CD14-positive monocyte (primary cell): ENCODE measurements at places on chromosomes 5 and 9.

DNA sequence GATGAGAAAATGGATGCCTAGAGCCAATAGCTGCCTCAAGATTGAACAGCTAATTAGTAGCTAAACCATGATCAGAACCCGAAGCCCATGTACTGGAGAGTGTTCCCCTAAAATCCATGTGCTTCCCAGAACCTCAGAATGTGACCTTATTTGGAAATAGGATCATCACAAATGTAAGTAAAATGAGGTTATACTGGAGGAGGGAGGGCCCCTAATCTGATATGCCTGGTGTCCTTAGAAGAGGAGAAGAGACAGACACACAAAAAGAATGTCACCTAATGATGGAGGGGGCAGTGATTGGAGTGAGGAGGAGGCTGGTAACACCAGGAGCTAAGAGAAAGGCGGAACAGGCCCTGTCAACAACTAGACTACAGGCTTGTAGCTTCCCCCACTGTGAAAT lies 41.3 kb upstream of the FBP1 start:
- DNase-seq, result no peak

GRCh38 chr5:95083606-95084005 lies 201.3 kb downstream of the MCTP1 start:
- no peak for DNase-seq

- DNase-seq, result no peak
Measured at GRCh38 chr5:16736158-16736995, 119.6 kb upstream of the RETREG1 start.

DNA sequence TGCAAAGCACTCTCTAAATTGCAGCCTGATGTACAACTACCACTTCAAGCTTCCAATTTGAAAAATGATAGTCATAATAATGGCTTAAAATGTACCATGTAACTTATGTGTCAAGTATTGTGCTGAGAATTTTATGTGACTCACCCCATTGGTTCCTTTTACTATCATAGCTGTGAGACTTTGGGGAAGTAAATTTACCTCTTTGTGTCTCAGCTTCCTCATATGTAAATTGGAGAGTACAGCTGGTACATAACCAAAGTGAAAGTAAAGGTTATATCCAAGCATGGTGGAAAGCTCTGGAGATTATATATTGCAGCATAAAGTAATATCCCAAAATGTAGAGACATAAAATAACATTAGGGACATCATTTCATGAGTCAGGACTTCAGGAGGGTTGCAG lies 2200.4 kb upstream of the C9orf72 start:
- DNase-seq, result no peak

GRCh38 chr5:109558364-109558763 lies 131.4 kb upstream of the MAN2A1 start:
- DNase-seq, result no peak

- DNase-seq, result no peak
Measured at GRCh38 chr5:13843175-13843846, 101.2 kb downstream of the DNAH5 start.

- no peak for DNase-seq
Measured at GRCh38 chr5:41065691-41066335, 5.3 kb downstream of the MROH2B start.

- no peak for DNase-seq
Measured at GRCh38 chr5:29963956-29964355, 1229.5 kb upstream of the CDH6 start.

DNA sequence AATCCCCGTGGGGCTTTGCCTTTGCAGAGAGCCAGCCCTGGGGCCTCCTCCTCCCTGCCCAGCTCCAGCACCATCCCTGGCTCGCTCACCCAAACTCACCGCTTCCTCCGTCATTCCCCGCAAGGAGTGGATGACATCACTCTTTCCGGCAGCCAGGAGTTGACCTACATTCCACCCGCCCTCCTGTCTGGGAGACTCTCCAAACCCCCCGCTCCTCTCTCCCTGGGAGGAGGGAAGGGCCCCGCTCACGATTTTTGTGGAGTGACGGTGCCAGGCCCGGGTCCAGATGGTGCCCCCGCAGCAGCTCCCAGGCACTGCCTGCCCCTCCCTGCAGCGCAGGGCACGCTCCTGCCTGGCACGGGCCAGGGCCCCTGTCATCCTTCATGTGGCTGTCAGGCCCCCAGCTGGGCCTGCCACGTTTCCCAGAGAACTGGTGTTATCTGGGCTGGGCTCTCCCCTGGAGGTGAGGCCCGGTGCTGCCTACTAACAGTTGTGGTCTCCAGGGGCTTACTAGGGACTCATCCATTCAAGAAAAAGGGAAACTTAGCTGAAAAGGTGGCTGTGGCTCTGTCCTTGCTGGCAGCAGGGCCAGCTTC lies 52.3 kb downstream of the NTNG2 start:
- no peak for DNase-seq

DNA sequence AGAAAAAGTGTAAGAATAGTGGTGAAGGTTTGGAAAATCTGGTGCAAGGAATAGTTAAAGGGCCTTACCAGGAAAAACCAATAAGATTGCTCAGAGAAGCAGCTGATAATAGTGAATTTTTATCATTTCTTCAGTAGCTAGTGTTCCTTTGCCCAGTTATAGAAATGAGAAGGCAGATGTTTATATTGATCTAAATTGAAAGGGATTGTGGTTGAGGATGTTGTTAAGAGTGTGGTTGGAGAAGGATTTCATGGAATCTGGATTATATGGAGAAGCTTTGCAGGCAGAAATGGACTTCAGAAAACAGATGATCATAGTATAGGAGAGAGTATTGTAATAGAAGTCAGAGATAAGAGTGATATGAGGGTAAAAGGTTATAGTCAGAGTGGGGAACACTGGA lies 102.6 kb downstream of the XRCC4 start:
- DNase-seq, result no peak

GRCh38 chr5:23001120-23001519 lies 148.0 kb upstream of the CDH12 start:
- DNase-seq, result no peak

- no peak for DNase-seq
Measured at GRCh38 chr5:149338364-149338763, 6.9 kb upstream of the GRPEL2 start.
